ENCODE measurements at places on chromosomes 2 and 18.

GRCh38 chr2:238093181-238094140 lies 6.7 kb upstream of the ESPNL start:
- DNase-seq = no peak

GRCh38 chr2:70069049-70069448 lies 18.2 kb upstream of the PCBP1 start:
- peak; percentile 56 for DNase-seq

DNA sequence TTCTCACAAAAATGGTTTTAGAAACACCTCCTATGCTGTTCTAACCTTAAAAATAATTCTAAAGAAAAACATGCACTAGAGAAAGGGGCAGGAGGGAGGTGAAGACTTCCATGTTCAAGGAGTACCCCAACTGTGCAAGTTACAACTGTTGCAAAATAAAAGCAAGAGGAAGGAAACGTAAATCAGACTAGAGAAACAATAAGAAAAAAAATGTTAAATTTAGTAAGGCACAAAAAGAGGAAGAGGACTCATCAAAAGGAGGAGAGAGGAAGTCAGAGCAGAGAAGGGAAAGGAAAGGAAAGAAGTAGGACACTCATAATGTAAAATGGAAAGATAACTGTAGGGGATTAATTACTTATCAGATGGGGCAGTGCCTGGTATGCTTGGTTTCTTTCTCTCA lies 34.1 kb downstream of the RAPH1 start:
- no peak for DNase-seq

GRCh38 chr2:118016911-118017310 lies 3.0 kb upstream of the CCDC93 start:
- no peak for DNase-seq

DNA sequence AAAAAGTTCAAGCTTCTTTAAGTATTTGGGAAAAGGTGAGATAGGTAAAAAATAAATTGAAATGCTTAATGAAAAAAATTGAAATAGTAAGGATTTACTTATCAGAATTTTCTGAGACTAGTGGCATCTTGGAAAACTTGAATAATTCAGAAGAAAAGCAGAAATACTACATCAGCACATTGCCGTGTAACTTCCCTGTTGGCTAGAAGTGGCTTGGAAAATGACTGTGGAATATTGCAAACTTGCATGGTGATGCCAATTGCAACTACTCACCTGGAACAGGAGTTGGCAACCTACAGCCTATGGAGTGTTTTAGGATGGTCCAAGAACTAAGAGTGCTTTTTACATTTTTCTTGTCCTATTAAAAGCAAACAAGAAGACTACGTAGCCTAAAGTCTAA lies 603.5 kb upstream of the VRK2 start:
- no peak for DNase-seq

DNA sequence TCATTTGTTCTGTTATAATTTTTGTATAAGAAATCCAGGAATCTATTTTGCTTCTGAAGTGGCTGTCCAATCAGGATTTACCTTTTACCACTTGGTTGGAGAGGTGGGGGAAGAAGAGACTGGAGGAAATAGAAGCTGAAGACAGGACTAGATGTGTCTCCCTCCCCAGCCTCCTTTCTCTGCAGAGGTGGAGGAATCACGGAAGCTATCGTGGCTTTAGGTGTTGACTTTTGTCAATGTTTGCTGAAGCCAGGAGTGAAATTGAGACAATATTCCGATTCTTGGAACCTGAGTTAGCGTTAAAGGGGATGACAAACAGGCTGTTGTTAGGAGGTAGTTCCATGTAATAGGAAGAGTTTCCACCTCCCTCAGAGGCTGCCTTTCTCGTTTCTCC lies 43.5 kb downstream of the PDCL3 start:
- DNase-seq = no peak

- no peak for DNase-seq
Measured at GRCh38 chr2:84918430-84918829, 13.0 kb downstream of the TMSB10 start.

GRCh38 chr18:10116574-10116973 lies 202.8 kb downstream of the VAPA start:
- DNase-seq = no peak

GRCh38 chr18:50614838-50615237 lies 55.0 kb downstream of the MAPK4 start:
- DNase-seq = no peak

DNA sequence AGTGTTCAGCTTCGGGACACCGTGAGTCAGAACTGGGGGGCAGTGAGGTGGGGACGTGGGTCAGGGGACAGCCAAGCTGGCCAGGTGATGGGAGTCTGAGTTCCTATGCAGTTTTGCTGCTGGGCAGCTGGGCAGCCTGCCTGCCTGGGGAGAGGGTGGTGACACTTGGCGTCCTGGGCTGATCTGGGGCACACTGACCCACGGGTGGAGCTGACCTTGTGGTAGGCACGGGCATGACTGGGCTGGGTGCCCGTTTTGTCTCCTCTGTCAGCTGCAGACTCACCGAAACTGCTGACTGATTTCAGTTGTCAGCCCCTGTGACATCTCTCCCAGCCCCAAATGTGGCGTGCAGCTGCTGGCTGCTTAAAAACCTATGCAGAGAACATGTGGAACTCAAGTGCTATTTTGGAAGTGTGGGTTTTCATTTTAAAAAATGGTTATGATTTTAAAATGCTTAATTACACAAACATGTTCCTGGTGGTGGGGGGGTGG lies 32.6 kb upstream of the E2F6 start:
- no peak for DNase-seq

- peak; percentile 70 for DNase-seq
Measured at GRCh38 chr2:181456660-181457120, 496 bp upstream of the ITGA4 start.

- no peak for DNase-seq
Measured at GRCh38 chr2:157052685-157053224, 204.8 kb upstream of the GALNT5 start.

- no peak for DNase-seq
Measured at GRCh38 chr2:203586696-203587095, 51.6 kb upstream of the RAPH1 start.

DNA sequence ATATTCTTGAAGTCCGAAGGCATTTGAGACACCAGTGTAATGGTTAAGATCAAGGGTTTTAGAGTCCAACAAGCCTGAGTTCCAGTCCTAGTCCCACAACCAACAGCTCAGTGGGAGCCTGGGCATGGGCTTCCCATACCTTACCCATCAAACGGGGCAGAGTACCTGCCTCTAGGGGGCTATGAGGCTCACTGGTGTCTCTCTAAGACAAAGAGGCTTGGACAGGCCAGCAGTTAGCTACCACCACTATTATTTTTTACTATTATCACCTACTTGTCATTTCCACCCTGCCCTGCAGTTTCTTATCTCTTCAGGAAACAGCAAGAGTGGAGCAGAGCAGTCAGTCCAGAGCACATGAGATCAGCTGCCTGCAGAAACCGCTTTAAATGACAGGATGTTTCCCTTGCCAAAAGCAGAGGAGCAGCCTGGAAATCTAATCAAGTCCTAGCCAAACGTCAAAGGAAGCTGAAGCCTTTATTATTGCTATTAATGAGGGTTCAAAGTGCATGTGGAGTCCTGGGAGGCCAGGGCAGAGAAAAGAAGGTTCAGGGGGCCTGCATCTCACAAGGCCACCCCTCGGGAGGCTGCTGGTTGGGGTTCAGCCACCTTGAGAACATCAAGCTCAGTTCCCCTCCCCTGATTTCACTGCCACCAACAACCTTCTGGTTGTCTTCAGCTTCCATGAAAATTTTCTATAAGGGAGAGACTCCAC lies 66.6 kb downstream of the STPG4 start:
- DNase-seq = no peak

- DNase-seq = no peak
Measured at GRCh38 chr2:29724282-29724681, 197.1 kb downstream of the ALK start.

DNA sequence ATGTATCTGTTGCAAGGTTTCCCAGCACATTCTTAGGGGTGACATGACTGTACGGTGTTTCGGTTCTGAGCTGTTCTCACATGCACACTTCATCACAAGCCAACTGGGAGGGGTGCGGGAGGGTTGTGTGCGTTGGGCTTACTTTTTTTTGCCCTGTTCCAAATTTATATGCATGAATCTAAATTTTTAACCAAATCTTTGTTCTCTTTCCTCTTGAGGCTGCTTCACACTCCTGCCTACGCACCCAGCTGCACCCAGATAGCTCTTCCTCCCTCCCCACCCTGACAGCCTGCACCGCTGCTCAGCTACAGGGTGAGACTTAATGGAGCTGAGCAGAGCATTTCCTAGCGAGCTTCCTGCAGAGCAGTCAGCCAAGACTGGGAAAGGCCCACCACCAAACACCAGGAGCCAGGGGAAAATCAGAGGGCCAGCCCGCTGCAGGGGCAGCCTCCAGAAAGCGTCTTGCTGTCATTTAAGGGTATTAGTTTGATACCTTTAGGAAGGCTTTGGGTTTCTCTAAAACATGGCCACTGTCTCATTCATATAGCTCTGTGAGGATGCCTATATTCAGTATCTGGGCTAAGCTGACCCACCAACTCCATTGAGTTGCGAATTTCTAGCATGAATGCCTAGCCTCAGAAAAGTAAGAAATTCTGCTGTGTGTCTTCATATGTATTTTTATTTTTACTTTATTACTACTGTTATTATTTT lies 84.5 kb downstream of the POU3F3 start:
- no peak for DNase-seq

GRCh38 chr2:37343537-37344434 lies 644 bp upstream of the QPCT start:
- no peak for DNase-seq

GRCh38 chr2:61775956-61776570 lies 77.8 kb downstream of the FAM161A start:
- no peak for DNase-seq

DNA sequence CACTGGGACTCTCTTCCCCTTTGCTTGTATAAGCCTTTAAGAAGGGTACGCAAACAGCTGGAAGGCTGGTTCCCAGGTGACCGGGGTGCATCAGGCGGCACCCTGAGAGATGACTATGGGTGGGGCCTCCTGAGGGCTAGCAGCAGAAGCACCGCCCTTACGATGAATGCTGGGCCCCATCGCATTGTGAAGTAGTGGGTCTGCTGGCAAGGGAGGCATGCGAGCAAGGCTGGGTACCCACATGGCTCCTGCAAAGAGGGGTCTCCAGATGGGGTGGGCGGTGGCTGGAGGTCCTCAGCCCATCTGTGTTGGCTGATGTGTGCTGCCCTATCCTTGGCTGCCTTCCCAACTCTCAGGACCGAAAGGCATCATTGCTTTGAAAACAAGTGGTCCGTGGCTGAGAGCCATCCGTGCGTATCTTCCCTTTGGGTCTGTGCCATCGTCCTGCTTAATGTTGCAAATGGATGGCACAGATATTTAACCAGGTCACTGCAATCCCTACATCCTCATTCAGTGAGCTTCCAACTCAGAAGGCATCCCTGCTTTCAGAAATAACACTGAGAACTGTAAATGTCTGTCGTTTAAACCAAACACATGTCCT lies 83.5 kb upstream of the GPC1 start:
- DNase-seq = no peak

- no peak for DNase-seq
Measured at GRCh38 chr18:77550625-77551024, 301.0 kb downstream of the GALR1 start.

DNA sequence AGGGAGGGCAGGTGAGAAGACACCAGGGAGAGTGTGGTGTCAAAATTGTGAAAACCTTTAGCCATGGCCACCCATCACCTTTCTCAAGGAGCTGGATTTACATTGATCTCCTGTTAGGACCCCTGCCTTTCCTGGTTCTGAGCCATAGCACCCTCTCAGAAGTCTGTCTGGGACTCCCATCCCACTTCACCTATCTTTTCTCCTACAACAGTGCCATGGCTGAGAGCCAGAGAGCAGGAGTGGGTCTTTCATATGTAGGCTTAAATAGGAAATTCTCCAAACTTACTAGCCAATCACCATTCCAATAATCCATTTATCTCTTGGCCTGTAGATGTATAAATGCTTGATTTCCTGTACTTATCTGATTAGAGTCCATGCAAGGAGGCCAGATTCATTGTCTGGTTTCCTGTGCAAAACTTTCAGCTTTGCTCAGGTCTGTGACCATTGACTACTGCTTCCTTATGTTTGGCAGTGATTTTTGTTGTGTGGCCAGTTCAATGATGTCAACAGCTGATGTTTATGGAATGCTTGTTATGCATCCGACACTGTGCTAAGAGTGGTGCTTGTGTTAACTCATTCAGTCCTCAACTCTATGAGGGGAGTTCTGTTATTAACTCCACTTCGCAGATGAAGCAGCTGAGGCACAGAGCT lies 57.6 kb upstream of the IGFBP5 start:
- no peak for DNase-seq

DNA sequence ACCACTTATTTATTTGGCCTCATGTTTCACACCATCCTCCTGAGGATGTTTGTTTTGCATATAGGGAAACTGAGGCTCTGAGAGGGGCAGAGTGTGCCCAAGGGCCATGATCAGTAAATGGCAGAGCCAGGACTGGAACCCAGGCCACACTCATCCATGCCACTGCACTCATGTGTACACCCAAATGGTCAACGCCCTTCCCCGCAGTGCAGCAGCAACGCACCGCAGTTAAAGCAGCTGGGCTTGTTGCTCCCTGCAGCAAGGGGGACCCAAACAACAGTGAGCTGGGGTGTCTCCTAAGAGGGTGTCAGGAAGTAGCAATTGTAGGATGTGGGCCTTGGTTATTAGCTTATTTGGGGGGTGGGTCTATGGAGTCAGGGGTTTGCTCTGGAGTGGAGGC lies 36.6 kb downstream of the ZAP70 start:
- DNase-seq = no peak

- DNase-seq = no peak
Measured at GRCh38 chr2:30293303-30293921, 62.1 kb downstream of the LBH start.

DNA sequence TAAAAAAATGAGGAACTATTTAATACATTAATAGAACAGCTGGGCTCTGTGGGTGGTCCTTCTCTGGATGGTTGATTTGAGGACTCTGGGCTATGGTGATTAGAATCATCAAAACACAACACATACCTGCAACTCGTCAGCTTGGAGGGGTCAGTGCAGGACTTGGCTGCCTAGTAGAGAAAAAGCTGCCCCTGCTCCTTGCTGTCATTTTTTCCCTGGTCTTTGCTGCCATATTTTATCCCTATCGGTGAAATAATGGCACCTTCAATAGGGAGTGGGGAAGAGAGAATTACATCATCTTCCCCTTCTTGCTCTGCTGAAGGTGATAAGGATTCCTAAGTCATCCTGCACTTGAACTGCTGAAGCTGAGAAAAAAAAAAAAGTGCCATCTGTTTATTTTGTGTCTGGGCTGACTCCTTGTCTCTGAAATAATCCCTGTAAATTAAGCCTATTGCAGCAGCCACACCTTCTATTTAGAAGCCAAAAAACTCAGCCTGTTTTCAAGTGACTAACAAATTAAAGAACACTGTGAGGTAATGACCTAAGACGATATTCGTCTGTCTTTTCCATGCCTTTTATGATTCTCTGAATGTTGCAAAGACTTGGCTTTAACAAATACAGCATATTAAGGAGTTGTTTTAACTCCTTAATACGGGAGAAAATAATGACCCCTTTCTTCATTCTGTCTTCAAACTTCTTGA lies 89.3 kb downstream of the ACVR1 start:
- DNase-seq = no peak

GRCh38 chr2:23756593-23757292 lies 170.2 kb downstream of the ATAD2B start:
- no peak for DNase-seq

- DNase-seq = no peak
Measured at GRCh38 chr2:152319822-152320570, 15.0 kb upstream of the FMNL2 start.

GRCh38 chr2:215967590-215968378 lies 45.6 kb downstream of the MREG start:
- DNase-seq = no peak

- no peak for DNase-seq
Measured at GRCh38 chr2:103773884-103774283, 1012.1 kb downstream of the TMEM182 start.
